Activated CD4-positive, alpha-beta T cell treated with anti-CD3 and anti-CD28 coated beads for 1 hour (primary cell): ENCODE measurements at places on chromosomes 6 and 20.

DNA sequence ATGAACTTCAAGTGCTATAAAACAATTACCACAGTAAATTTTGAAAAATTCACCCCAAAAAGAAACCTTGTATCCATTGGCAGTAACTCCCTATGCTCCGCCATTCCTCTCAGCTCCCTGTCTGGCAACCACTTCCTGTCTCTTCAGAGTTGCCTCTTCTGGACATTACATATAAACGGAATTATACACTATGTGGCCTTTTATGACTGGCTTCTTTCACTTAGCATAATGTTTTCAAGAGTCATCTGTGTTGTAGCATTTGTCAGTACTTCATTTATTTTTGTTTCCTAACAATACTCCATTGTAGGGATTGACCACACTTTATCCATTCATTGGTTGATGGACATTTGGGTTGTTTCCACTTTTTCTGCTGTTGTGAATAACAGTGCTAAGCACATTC is 50.1 kb downstream of the CEP43 start:
- no peak for DNase-seq

DNA sequence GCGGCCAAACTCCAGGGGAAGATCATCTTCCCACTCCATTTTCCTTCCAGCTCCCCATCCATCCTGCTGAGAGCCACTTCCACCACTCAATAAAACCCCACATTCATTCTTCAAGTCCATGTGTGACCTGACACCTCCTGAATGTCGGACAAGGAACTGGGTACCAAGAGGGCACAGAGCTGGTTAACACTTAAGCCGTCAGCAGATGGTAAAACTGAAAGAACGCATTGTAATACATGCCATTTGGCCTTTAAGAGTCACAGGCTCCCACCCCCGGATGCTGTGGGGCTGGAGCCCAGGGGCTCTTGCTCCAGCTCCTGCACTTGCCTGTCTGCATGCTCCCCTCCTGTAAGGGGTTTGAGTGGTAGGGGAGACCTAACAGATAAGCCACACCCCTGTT is 753.9 kb downstream of the COL12A1 start:
- DNase-seq, result no peak

DNA sequence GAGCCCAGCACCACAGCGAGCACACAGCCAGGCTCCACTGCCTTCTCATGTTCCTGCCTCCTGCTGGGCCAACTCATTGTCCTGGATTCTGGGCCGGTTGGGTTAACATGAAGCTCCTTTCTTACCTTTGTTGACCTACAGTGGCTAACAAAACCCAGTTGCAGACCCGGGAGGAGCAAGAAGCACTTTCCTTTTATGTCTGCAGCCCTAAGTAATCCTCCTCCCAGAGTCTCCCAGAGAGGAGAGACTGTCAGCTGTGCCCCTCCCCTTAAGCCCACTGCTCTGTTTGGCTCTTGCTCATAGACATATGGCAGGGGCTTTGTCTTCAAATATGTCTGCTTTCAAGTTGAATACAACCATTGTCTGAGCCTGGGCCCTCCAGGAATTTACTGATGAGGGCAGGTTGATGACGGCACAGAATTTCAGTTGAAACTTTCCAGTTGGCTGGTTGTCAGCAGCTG is 55.2 kb downstream of the PSMB1 start:
- no peak for DNase-seq

DNA sequence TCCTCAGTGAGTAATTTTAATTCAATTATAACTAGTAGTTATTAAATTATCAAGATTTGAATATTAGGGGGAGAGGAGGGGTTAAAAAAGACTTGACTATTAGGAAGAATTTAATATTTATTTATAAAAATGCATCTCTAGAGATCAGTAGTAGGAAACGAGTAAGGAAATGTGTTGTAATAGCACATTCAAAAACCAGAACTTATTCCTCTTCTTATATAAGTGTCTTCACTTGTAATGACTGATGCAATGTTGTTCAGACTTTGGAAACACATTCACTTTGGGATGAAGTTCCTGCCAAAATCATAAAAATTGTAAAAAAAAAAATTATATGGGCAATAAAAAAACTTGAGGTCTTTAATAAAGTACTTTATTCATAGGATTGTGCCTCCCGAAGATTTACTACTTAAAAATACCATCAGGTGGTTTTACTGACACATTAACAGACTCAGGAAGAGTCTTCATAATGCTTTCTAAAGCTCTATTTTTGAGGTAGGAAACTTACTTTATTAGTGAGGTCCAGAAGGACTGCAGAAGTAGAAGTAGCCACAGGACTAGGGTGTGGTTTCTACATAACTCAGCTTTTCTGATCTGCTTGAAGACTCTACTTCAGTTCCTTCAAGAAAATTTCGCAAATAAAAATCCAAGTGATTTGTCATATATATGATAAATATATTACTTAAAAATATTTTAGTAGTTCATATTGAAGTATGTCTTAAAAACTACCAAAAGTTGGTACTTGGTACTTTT is 59.8 kb downstream of the CCDC170 start:
- DNase-seq, result no peak

DNA sequence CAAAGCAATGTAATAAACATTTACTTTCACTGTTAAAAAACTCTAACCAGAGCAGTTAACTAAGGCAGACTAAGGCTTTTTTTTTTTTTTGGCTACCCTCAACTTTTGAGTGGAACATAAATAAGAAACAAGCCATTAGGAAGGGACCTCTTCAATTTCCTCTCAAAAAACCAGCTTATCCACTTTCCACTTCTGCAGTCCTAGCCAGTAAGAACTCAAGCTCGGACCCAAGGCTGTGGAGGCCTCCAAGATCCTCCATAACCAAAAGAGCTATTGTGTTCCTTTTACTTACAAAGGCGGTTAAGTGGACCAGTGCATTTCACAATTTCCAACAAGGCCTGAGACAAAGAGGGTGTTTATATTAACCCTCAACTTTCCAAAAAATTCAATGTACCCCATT is 5.3 kb downstream of the KCNK5 start:
- no peak for DNase-seq

- no peak for DNase-seq
Observed at GRCh38 chr6:159904497-159904911, 13.7 kb downstream of the MAS1 start.

DNA sequence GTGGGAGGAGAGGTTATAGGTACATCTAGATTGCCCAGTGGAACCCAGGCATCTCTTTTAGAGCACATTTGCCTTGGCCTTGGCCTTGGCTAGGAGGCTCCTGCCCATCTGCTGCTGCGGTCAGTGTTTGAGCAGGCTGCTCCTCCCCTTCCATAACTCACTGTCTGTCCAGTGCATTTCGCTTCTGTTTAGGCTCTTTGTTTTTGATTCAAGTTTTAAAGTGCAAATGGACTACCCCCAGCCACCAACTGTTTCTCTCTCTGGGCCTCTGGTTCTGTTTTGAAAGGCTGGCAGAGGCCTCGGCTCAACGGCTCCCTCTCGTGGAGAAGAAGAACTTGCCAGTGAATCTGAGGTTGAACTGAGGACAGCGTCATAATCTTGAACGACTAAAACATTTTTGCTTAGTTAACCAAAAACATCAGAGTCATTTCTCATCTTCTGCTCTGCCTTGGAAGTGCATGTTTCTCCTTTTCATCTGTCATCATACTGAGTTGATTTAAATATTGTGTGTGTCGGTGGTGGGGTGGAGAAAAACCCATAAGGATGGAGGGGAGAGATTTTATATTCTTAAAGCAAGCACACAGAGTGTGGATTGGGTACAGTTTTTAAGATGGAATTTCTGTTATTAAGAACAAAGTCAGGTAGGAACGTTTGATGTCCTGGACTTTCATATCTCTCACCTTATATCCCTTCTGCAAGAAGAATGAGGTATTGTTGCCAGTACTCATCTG is 171.4 kb downstream of the DTNBP1 start:
- DNase-seq, result peak; percentile 47

DNA sequence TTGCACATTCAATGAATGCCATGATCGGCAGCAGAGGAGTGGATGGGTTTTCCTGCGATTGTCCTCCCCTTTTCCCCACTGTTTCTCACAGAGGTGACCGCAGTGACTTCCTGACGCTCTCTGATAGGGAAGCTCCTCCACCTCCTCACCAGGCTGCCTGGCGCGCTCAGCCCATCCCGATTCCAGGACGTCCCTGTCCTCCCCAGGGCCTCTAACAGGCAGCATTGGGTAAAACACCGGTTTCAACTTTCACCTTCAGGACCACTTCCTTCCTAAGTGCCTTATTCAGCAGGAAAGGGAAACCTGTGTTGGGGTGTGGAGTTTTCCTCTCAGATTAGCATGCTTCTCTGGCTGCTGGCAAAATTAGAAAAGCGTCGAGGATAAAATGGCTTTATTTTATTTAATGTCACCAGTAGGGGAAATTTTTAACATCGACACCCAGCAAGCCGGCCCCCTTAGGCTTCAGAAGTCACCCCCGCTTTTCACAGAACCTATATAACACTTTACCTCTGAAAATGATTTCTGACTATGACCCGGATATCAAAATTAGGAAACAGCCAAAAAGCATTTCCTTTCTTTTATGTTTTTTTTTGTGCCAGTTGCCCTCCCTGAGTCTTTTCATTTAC is 570.4 kb upstream of the GJE1 start:
- no peak for DNase-seq

DNA sequence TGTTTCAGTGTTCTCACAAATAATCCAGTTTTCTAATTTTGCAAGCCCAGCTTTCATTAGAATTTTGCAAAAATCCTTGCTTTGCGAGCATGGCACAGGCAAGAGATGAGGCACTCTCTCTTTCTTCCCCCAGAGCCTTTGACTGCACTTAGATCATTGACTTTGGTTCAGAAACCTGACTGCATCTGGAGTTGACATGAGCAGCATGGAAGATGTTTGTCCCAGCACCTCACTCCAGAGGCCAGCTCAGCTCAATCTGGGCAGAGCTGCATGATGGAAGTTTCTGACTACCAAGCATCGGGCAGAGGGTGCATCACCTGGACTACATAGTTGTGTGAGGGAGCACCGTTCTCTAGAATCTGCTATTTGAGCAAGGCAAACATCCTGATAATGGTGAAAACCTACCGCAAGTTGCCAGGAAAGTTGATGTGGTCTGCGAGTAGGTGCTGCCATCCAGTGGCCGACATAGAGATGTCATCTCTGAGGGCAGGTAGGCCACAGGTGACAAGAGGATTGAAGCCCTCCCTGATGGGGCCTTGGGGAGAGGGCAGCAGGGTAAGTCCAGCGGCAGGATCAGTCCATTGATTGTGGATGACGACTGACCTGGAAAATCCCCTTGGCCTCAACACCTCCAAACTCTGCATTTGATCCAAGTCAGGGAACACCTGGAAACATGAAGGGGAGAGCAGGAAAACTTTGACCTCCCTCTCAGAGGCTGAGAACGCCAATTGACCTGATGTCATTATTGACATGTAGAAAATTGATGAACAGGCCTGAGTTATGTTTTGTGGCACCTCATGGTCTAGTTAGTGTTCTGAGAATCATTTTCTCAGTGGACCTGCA is 3.8 kb upstream of the LPA start:
- DNase-seq, result no peak

DNA sequence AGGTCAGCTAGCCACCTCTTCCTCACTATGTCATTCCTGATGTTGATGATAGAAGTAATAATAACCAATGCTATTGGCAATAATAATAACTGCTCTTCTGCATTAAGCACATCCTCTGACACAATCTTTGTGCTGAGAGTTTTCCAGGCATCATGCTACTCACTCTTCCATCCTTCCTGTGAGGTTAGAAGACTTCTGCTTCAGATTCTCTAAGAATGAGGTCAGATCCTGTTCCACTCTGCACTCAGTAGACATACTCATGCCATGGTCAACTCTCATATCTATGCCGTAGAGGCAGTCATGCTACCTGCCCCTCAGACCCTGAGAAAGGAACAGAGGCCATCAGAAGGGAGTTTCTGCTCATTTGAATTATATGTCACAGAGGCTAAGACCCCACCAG is 98.1 kb upstream of the TOP1 start:
- DNase-seq, result no peak

GRCh38 chr6:112287577-112288225 is 33.3 kb upstream of the LAMA4 start:
- no peak for DNase-seq

- DNase-seq, result no peak
Observed at GRCh38 chr20:63651942-63652191, 1.4 kb downstream of the STMN3 start.

DNA sequence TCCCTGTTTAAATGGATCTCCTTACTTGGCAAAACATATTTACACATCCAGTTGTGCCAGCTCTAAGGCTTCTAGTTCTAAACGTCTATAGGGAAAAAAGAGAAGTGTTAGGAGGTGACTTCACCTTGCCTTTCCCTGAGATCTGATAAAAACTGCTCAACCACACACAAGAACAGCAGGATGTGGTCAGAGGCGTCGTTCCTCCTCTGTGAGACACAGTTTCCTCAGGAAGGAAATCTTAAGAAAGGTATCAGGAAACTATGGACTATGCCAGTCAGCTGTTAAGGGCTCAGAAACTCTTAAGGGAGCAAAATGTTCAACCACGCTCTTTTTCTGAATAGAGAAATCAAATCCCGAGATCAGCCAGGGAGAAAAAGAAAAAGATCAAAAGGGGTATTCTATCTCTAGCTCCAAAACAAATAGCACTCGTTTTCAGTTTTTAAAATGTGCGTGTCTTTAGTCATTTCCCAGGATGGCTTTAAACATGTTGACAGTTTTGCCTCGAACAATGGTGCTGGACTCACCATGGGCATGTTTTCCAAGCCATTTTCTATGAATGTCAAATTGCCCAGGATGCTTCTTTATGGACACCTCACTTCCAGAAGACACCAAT is 154.5 kb downstream of the HACE1 start:
- DNase-seq, result no peak

DNA sequence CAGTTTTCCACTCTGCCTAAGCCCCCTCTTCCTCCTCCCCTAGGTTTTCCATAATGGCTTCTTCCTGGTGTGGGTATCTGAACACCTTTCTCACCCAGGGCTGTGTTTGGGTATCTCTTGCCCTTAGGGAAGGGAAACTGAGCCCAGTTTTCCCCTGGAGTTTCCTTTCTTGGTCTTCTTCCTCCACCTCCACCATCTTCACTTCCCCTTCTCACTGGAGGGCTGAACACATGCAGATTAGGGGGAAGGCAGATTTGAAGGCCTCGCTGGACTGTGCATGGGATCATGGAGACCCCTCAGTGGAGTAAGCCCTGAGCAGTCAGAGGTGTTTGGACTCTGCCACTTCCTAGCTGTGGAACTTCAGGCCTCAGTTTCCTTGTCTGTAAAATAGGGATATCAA is 27.8 kb downstream of the FOXP4 start:
- no peak for DNase-seq

- DNase-seq, result peak; percentile 49
Observed at GRCh38 chr6:32047855-32048766, 9.9 kb downstream of the CYP21A2 start.

- DNase-seq, result no peak
Observed at GRCh38 chr6:63452125-63452524, 120.2 kb upstream of the LOC128125822 start.

- DNase-seq, result no peak
Observed at GRCh38 chr20:63508072-63508768, 9.3 kb upstream of the EEF1A2 start.
